WTC11 (cell line): ENCODE measurements at places on chromosomes 2 and 18. TPM values are rescaled to one million over a fixed set of nuclear protein-coding genes. Genes with fewer than 3 reads are reported as not detected.

DNA sequence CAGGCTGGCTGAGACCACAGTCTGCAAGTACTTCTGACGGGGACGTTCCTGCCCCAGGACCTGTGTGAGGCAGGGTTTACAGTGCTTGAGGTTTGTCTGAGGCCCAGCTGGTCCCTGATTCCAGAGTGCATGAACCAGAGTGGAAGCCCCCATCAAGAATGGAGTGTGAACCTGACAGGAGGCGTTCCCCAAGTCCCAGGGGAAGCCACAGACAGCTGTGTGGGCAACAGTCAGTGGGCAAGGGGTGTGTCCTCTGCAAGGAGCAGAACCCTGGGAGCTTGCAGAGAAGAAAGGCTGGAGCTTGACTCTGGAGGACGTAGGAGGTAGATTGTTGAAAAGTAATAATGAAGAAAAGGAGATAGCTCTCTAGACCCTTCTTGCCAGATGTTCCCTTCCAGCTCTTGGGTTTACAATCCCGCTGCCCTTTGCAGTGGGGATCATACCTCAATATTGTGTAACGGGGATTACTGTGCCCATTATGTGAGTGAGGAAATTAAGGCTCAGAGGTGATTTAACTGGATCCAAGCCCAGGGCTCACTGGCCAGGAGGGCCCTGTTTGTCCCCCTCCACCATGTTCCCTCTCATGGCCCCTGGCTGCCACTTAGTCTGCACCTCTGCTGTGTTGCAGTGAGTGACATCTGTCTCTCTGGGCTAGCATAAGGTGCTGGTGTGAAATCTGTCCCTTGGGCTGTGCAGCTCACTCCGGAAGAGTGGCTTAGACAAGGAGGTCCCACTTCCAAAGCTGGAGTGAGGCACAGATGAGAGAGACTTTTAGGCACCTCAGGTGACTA is 6.2 kb downstream of the DBI start:
- no peak for DNase-seq

DNA sequence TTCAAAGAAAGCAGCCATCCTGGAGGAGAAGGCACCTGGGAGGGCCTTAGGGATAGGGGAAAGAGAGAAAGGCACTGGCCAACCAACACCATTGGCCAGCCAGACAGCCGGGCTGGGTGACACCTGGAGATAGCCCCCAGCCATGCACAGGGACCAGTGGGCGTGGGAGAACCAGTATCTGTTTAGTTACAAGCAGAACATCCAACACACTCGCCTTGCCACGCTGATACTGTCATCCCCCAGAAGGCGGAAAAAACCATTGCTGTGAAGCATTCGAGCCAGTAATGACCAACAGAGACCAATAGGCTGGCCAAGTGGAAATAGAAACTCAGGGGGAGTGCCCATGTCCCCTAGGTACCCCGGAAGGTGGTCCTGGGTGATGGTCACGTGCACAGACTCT is 15.5 kb downstream of the ASPRV1 start:
- DNase-seq, result no peak

DNA sequence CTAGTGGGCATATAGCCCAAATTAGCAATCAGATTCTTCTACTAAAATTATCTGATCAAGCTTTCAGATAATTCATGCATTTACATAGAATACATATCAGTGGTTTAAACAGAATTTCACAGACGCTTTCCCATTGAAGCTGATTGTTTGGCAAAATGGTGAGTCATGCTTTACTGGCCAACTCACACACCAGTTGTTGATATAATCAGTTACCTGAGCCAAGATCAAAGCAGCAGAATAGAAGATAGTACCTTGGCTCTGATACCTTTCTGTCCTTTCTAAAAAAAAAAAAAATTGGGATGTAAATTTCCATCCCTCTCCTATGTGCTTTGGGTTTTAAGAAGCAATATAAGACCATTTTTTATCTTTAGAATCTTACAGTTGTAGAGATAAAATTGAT is 178.0 kb downstream of the MCFD2 start:
- no peak for DNase-seq

- no peak for DNase-seq
Observed at GRCh38 chr18:79571211-79572092, 108.2 kb upstream of the CTDP1 start.

ERMN gene
- 0.50 to 0.59 TPM in 2 of 3 replicates, not detected in the other for total RNA-seq

NT5C1B gene
- not detected in 3 replicates for total RNA-seq
